Epithelial cell of prostate (primary cell): ENCODE measurements at places on chromosomes 12 and 14.

DNA sequence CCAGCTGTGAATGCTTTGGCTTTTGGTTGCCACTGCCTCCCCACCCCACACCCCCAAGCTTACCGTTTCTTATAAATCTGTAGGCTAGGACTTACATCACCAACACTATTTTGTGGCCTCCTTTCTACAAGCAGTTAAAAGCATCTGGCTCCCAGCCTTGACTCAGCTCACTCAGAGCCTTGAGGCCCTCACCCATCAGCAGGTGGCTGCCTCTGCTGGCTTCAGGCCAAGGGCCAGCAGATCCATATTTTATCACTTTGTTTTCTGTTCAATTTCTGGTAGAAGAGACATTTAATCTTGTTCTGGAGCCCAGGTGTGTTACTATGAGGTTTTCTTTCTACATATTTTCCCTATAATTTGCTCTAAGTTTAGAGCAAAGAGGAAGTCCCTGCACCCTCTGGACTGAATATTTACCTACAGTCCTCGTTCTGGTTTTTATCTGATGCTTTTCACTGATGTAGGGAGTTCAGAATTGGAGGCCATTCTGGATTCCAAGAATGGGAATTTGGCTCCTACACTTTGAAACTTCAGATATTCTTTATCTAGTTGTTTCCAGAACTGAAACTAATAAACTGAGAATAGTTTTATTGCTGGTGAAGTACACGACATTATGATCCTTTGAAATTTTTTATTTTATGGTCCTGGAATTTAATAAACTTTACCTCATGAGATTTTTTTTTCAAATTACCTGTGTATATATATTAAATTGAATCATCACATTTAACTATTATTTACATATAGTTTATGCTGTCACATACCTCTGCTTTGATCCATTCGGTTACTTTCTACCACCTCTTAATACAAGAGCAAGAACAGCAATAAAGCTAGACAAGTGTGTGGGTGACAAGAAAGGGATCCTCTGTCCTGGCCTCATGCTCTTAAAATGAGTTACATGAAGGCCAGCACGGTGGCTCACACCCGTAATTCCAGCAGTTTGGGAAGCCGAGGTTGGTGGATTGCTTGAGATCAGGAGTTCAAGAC is 22.2 kb downstream of the PLBD1 start:
- DNase-seq = no peak

DNA sequence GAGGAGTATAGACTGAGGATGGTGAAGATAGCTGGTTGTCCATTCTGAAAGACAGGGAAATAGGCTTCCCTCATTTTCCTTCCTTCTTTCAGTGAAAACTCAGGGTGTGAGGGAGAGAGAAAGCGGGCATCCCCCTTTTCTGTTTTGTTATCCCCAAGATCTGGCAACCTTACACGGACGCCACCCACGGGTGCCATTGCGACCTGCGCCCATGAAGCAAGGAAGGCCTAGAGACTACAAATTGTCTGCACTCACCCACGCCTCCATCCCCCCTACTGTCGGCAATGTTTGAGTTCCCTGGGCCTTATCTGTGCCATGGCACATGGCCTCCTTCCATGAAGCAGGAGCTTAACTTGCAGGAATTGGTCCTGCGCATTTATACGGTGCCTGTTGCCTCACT is 115.0 kb upstream of the IGF1 start:
- no peak for DNase-seq

GRCh38 chr14:82855912-82856391 is 1322.3 kb upstream of the SEL1L start:
- DNase-seq = peak; percentile 56

DNA sequence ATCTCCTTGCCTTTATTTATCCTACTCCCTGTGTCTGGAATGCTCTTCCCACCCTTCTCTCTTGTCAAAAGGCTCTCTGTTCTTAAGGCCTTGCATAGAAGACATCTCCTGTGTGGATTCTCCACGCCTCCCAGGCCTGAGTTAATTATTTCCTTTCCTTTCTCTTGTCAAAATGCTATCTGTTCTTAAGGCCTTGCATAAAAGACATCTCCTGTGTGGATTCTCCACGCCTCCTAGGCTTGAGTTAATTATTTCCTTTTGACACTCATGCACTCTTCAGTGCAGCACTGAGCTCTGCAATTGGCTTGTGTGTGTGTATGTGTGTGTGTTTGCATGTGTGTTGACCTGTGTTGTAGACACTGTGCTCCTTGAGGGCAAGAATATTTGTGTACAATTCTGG is 52.1 kb upstream of the DCD start:
- no peak for DNase-seq
